ENCODE measurements at places on chromosomes 6 and 20. TPM values are rescaled to one million over a fixed set of nuclear protein-coding genes. Genes with fewer than 3 reads are reported as not detected.

The NKX2-4 gene
- total RNA-seq: not detected

The PCK1 gene
- total RNA-seq: 105 TPM

The EFCAB8 gene
- total RNA-seq: not detected

The IMPG1 gene
- total RNA-seq: 0.64 TPM

The FAXC gene
- 2.4 TPM for total RNA-seq

The TP53TG5 gene
- total RNA-seq: 0.12 TPM

The CD109 gene
- total RNA-seq: 18.4 TPM

The COL20A1 gene
- 0.70 TPM for total RNA-seq

The PPP1R3G gene
- 5.0 TPM for total RNA-seq

The CEP43 gene
- 27.3 TPM for total RNA-seq

The MUCL3 gene
- total RNA-seq: not detected

The SNRPB2 gene
- 45.7 TPM for total RNA-seq

The CST3 gene
- 253 TPM for total RNA-seq

The SLC17A2 gene
- total RNA-seq: 0.58 TPM

The PBOV1 gene
- total RNA-seq: not detected

The SLC22A2 gene
- 8.6 TPM for total RNA-seq

The BHLHE23 gene
- not detected for total RNA-seq

The OR2B6 gene
- total RNA-seq: 0.23 TPM

The GJA10 gene
- total RNA-seq: not detected

The CCR6 gene
- not detected for total RNA-seq

The ADAM33 gene
- total RNA-seq: 24.6 TPM

The RAD21L1 gene
- total RNA-seq: not detected

The AKAP12 gene
- 143 TPM for total RNA-seq

The AFG1L gene
- total RNA-seq: 8.4 TPM

The TBXT gene
- not detected for total RNA-seq

The C20orf144 gene
- total RNA-seq: not detected

The RPS6KA2 gene
- total RNA-seq: 33.5 TPM

The SOBP gene
- 20.4 TPM for total RNA-seq

The SHLD1 gene
- 8.8 TPM for total RNA-seq

The ADGRF5 gene
- total RNA-seq: 41.4 TPM

The COL9A3 gene
- total RNA-seq: 28.3 TPM

The ZKSCAN4 gene
- 7.6 TPM for total RNA-seq

The MANEA gene
- 14.1 TPM for total RNA-seq

The LINC00237 gene
- not detected for total RNA-seq

The ACTL10 gene
- 0.70 TPM for total RNA-seq

The MYBL2 gene
- 5.8 TPM for total RNA-seq

The IPCEF1 gene
- total RNA-seq: 8.8 TPM

The IL17A gene
- not detected for total RNA-seq

The PMEPA1 gene
- 14.2 TPM for total RNA-seq

Data from metanephros (tissue), 2 donors.